ENCODE measurements at places on chromosomes 3 and 15. TPM values are rescaled to one million over a fixed set of nuclear protein-coding genes. Genes with fewer than 3 reads are reported as not detected.

- no peak overlapping the region for H3K4me3 ChIP-seq
- no peaks in the 10 kb centered on the region for H3K27me3 ChIP-seq
- H3K27ac ChIP-seq, result no peak overlapping the region
- no peaks in the 10 kb centered on the region for H3K4me1 ChIP-seq
- no peak for DNase-seq
Observed at GRCh38 chr3:120119846-120120510, 25.7 kb upstream of the GSK3B start.

DNA sequence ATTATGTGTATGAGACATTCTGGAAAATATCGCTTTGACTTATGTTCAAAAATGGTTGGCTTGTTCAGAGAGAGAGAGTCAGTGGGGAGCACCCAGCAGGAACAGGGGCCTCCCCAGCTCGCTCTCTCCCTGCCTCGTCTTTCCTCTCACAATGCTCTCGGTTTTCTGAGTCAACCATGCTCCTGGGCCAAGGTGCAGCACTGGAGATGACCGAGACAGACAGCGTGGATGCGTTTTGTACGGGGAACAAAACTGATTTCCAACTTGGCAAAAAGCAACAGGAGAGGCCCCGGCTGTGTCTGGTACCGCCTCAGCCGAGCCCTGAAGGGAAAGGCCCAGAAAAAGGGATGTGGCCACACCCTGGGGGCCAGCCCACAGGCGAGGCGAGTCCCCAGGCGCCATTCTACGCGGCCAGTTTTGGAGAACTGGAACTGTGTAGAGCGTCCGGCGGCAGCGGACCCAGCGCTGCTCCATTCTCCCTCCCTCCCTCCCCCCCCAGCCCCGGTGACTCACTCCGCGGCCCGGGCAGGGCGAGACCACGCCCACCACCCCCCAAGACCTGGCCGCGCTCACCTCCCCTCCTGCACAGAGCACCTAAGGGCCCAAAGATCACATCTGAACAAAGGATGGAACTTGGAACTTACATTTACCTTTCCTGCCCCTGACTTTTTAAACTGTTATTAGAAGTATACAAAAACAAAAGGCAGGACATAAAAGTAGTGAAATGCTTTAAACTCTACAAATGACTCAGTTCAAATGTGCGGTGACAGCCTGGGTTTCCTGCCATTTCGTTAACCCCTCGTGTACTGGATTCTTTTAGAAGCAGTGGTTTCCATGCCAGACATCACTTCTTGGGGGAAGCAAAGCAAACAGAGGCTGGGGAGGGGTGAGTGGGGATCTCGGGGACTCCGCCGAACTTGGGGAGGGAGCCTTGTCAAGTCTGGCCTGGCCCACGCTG is 12.7 kb downstream of the ATP10A start:
- H3K27ac ChIP-seq, result no peak overlapping the region
- peak; percentile 78 for DNase-seq
- no peaks in the 10 kb centered on the region for H3K36me3 ChIP-seq

- H3K36me3 ChIP-seq, result no peaks in the 10 kb centered on the region
- no peak for DNase-seq
- no peaks in the 10 kb centered on the region for H3K4me1 ChIP-seq
- no peak overlapping the region for H3K4me3 ChIP-seq
- H3K27ac ChIP-seq, result no peak overlapping the region
- no peaks in the 10 kb centered on the region for H3K27me3 ChIP-seq
Observed at GRCh38 chr3:122546151-122546550, 17.9 kb downstream of the PARP9 start.

DNA sequence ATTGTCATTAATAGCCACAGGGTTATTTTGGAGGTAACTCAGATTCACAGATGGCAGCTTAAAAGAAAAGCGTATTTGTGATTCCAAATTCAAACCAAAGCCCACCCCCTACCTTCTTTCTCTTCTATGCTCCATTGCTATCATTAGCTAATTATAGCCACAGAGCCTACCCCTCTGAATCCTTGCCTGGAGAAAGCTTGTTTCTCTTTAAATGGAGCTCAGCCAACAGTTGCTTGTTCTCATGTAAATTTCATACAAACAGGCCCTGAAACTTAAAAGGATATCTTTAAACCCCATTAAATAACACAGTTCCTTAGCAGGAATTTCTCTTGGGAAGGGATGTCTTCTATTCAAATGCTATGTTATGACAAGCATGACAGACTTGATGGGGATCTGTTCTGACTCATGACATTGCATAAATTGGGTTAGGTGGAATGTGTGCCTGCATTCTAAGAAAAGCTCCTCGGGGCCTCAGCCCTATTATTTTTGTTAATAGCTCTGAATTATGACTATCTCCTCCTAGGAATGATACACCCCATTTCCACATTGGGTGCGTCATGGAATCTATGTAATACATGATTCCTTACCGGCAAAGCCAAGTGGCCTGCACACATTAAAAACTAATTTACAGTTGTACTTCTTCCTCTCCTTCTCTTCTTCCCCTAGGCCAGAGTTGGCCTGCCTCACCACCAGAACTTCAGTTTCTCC is 265.8 kb downstream of the TAFA4 start:
- no peak overlapping the region for H3K4me3 ChIP-seq
- no peaks in the 10 kb centered on the region for H3K27me3 ChIP-seq
- no peaks in the 10 kb centered on the region for H3K36me3 ChIP-seq
- peak; percentile 8 for DNase-seq
- no peak overlapping the region for H3K27ac ChIP-seq
- H3K4me1 ChIP-seq, result peaks cover 17% of the 10 kb centered on the region

DNA sequence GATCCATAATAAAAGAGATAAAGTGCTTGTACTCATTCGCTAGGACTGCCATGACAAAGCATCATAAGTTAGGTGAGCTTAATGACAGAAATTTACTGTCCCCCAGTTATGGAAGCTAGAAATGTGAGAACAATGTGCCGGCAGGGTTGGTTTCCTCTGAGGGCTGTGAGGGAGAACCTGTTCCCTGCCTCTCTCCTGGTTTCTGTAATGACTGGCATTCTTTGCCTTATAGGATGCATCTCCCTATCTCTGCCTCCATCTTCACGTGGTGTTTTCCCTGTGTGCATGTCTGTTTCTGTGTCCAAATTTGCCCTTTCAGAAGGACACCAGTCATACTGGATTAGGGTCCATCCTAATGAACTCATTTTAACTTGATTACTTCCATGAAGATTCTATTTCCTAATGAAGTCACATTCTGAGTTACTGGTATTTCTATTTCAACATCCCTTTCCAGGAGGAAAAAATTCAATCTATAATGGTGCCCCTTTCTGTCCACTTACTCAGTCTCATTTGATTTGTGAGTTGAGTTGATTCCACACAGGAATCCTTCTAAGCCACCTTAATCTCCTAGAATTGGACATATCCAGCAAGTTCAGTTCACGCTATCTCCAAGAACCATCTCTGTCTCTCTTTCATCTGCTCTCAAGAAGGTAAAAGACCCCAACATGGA is 71.2 kb upstream of the LIPC start:
- H3K36me3 ChIP-seq, result no peaks in the 10 kb centered on the region
- H3K27me3 ChIP-seq, result no peaks in the 10 kb centered on the region
- no peak overlapping the region for H3K4me3 ChIP-seq

DNA sequence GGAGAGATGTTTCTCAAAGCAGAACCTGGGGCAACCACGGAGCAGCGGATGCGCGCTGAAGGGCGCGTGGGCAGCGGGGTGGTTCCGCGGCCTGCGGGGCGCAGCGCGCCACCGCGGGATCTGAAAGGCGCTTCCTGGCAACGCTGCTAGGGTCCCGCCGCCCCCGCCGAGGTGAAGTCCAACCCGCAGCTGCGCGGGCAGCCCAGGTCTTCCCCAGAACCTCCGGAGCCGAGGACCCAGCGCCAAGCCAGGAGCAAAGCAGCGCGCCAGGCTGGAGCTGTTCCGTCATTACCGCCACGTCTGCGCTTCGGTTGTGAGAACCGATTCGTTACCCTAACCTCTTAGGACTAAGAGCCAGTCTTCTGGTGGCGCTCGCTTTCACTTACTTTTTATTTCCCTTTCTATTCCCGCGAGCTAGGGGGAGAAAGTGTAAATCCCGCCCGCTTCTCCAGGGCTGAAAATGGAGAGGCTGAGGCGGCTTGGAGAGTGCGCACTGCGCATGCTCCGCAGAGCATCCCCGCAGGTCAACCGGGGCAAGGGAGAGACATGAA is 3.2 kb upstream of the GABRG3 start:
- H3K27ac ChIP-seq, result no peak overlapping the region
- H3K36me3 ChIP-seq, result no peaks in the 10 kb centered on the region
- H3K4me1 ChIP-seq, result no peaks in the 10 kb centered on the region
- DNase-seq, result peak; percentile 40
- peak overlapping the region; percentile 27 for H3K4me3 ChIP-seq

DNA sequence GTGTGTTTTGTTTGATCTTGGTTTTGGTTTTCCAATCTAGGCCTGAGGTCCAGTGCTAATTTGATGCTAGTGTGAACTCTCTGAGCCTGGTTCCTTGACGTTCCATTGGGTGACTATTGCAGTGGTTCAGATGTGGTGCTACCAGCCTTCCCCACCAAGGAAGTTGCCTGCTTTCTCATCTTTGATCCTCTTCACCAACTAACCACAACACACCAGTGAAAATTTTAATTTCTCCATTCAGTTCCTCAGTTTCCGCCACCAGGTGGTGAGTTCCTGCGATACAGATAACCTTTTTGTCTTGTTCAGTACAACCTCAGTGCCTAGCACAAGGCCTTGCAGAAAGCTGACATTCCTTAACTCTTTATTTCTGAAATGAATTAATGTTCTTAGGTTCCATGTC is 337.4 kb upstream of the TPRG1 start:
- H3K4me3 ChIP-seq, result no peak overlapping the region
- DNase-seq, result no peak

DNA sequence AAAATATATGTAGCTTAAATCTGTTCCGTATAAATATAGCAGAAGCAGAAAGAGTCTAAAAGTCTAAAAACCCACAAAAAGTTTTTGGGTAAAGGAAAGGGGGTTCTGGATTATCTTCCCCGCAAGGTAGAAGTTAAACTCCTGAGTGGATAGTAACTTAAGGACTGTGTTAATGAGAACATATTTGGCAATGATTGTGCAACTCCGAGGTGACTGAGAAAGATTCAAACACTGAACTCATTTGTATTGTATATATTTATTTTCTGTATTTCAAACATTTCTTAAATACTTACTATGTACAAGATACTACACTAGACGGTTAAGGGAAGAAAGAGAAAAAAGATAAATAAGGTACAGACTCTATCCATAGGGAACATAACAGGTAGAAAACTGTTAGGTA is 72.7 kb upstream of the PPIB start:
- H3K36me3 ChIP-seq, result no peaks in the 10 kb centered on the region
- H3K4me1 ChIP-seq, result peaks cover 3% of the 10 kb centered on the region
- H3K4me3 ChIP-seq, result no peak overlapping the region
- no peak overlapping the region for H3K27ac ChIP-seq
- no peaks in the 10 kb centered on the region for H3K27me3 ChIP-seq

DNA sequence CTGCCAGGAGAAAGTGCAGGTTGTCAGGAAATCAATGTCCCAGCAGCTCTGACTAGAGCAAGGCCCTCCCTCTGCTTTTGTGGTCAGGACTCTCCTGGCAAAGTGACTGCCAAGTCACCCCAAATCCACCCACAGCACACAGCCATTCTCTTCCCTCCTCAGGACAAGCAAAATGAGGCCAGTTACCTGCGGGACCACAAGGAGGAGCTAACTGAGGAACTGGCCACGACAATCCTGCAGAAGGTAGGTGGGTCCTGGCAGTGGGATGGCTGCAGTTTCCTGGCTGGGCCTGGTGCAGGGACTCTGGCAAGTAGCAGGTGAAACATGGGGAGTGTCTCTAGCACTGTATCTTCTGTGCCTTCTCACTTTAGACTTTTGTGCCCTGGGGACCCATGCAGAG is 142.5 kb upstream of the EIF1B start:
- H3K27me3 ChIP-seq, result no peaks in the 10 kb centered on the region
- no peaks in the 10 kb centered on the region for H3K4me1 ChIP-seq
- H3K4me3 ChIP-seq, result no peak overlapping the region
- H3K27ac ChIP-seq, result no peak overlapping the region

GRCh38 chr15:65939901-65940617 is 70.8 kb downstream of the RAB11A start:
- no peak overlapping the region for H3K27ac ChIP-seq
- H3K36me3 ChIP-seq, result no peaks in the 10 kb centered on the region
- H3K4me1 ChIP-seq, result no peaks in the 10 kb centered on the region

GRCh38 chr3:18389108-18389733 is 35.9 kb downstream of the SATB1 start:
- no peak overlapping the region for H3K27ac ChIP-seq
- peak; percentile 45 for DNase-seq
- H3K36me3 ChIP-seq, result peaks cover 10% of the 10 kb centered on the region
- H3K4me1 ChIP-seq, result peaks cover 16% of the 10 kb centered on the region
- no peak overlapping the region for H3K4me3 ChIP-seq

GRCh38 chr3:123618076-123618708 is 33.3 kb upstream of the HACD2 start:
- H3K36me3 ChIP-seq, result no peaks in the 10 kb centered on the region
- H3K4me3 ChIP-seq, result no peak overlapping the region
- no peak for DNase-seq
- no peaks in the 10 kb centered on the region for H3K27me3 ChIP-seq

DNA sequence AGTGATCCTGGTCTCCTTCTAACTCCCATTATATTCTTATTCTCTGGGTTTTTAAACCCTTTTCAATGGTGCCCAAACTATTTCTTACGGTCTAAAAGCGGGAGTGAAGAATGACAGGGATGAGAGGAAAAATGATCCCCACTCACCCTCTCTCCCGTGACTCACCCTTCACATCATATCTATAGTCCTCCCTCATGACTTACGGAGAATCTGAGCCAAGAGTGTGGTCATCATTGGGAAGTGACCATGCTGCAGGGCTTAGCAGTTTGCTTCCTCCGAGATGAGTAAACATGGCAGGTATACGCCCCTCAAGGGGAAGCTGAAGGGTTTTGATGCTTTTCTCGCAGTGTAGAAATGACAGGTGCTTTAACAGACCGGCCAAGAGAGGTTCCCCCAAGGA is 274.0 kb downstream of the RYR3 start:
- no peak for DNase-seq
- no peak overlapping the region for H3K4me3 ChIP-seq
- H3K27ac ChIP-seq, result no peak overlapping the region
- H3K4me1 ChIP-seq, result no peaks in the 10 kb centered on the region
- no peaks in the 10 kb centered on the region for H3K27me3 ChIP-seq

- H3K27ac ChIP-seq, result no peak overlapping the region
- H3K4me3 ChIP-seq, result peak overlapping the region; percentile 56
- no peak for DNase-seq
- no peaks in the 10 kb centered on the region for H3K4me1 ChIP-seq
- H3K27me3 ChIP-seq, result peaks cover 78% of the 10 kb centered on the region
Observed at GRCh38 chr15:88802250-88802990, 816 bp upstream of the ACAN start.

GRCh38 chr15:27165590-27165989 is 194.6 kb downstream of the GABRG3 start:
- no peak overlapping the region for H3K27ac ChIP-seq
- DNase-seq, result no peak
- no peaks in the 10 kb centered on the region for H3K4me1 ChIP-seq
- H3K4me3 ChIP-seq, result no peak overlapping the region

Gene ZKSCAN7
- 14.0 TPM for polyA plus RNA-seq

Gene ILDR1
- not detected for polyA plus RNA-seq

Gene NLGN1
- polyA plus RNA-seq, result 5.3 TPM

Gene TM4SF4
- polyA plus RNA-seq, result 0.46 TPM

Gene DNAH1
- polyA plus RNA-seq, result 1.4 TPM

Gene DNAH12
- 0.65 TPM for polyA plus RNA-seq
